T follicular helper cell (primary cell): ENCODE measurements at places on chromosomes 5 and 9.

GRCh38 chr5:175285261-175285660, 158.7 kb downstream of the DRD1 start:
- DNase-seq, result no peak

DNA sequence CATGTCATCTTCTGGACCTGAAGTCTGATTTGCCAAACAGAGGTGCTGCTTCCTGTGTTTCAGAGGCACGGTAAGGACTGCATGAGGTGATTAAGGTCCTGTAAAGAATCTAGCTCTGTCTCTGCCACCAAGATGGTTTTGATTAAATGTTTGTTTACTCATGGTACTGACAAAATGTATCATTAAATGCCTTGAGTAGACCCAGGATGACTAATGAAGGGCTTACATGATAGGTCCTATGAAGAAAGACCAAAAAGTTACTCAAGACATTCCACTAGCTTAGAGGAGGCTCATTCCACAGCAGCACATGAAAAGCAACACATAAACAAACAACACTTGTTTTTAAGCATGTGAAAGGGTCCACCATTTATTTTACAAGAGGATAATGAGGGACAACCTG, 100.9 kb downstream of the BOD1 start:
- DNase-seq, result no peak

GRCh38 chr5:72018143-72018803, 89.0 kb upstream of the MAP1B start:
- DNase-seq, result peak; percentile 18

DNA sequence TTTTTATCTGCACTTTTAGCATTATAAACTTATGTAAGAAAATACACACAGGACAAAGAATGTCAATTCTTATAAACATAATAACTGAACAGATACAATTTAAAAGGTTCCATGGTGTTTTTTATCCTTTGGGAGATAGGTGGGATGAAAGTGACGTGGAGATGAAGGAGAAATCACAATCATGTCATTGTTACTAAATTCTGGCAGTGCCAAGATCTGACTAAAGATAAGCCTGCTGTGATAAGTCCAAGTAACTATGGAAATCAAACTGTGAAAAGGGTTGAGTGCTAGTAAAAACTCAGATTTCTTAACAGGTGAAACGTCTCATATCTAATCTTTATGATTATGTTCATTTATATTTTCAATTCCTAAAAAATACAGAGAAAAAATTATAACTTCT, 11.1 kb downstream of the LEAP2 start:
- DNase-seq, result no peak

- no peak for DNase-seq
Measured at GRCh38 chr9:69104830-69105527, 69.1 kb upstream of the TJP2 start.

- no peak for DNase-seq
Measured at GRCh38 chr9:123419091-123419490, 63.1 kb downstream of the CRB2 start.

- DNase-seq, result peak; percentile 39
Measured at GRCh38 chr5:96336351-96336985, 96.6 kb downstream of the PCSK1 start.

- no peak for DNase-seq
Measured at GRCh38 chr5:1399737-1400136, 45.5 kb downstream of the SLC6A3 start.

DNA sequence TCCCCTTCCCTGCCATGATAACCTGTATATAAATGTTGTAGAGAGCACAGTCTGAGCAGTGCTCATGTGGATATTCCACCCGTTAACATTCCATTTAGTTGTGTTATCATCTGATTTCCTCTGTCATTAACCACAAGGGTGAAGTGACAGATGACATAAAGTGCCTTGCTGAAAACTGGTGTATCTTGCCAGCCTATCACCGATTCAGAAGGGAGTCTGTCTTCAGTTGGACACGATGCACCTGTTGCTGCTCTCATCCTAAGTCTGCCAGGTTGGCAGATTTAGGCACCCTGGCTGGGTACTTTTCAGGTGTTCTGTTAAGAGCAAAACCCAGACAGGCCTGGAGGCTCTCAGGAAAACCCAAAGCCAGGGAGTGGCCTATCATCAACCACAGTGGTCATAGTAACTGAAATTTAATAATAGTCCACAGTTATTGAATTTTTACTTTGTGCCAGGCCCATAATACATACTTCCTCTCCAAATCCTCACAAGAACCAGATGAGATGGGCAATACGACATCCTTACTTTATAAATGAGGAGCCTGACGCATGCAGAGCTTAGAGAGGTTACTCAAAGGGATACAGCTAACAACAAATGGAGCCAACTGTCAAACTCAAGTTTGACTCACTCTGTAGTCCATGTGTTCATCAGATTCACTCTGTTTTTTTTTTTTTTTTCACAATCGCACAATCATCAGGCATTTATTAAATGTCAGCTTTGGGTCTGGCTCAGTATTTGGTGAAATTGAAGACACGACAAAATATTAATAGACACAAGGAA, 100.7 kb upstream of the SPRY4 start:
- DNase-seq, result no peak

GRCh38 chr5:76742583-76742982, 26.7 kb downstream of the F2R start:
- DNase-seq, result no peak

GRCh38 chr5:73189871-73190376, 16.9 kb downstream of the TMEM174 start:
- DNase-seq, result no peak

DNA sequence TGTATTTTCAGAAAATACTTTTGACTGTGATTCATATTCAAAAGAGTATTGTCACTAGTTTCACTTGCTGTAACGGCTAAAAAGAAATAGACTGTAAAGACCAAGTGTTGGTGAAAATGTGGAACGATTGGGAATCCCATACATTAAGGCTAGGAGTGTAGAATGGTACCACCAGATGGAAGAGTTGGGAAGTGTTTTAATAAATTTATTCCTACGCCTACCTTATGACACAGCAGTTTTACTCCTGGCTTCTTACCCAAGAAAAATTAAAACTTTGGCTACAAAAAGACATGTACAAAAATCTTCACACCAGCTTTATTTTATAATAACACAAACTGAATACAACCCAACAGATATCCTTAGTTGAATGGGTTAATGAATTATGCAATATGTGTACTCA, 256.2 kb downstream of the TAF11L14 start:
- no peak for DNase-seq

GRCh38 chr5:80756292-80756691, 101.5 kb upstream of the DHFR start:
- no peak for DNase-seq

DNA sequence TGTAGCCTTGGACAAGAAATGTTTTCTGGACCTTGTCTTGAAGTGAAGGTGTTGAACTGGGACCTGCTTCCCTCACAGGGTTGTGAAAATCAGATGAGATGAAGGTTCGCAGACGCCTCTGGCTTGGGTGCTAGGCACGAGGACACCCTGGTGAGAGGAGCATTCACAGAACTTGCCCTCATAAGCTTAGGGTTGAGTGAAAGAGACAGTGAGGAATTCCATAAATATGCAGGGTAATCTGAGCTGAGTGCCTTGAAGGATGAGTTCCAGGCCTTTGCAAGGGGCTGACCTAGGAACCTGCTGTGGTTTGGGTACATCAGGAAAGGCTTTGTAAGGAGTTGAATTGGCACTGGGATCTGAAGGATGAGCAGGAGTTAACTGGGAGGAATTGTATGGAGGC, 75.7 kb upstream of the SAP30L start:
- no peak for DNase-seq

DNA sequence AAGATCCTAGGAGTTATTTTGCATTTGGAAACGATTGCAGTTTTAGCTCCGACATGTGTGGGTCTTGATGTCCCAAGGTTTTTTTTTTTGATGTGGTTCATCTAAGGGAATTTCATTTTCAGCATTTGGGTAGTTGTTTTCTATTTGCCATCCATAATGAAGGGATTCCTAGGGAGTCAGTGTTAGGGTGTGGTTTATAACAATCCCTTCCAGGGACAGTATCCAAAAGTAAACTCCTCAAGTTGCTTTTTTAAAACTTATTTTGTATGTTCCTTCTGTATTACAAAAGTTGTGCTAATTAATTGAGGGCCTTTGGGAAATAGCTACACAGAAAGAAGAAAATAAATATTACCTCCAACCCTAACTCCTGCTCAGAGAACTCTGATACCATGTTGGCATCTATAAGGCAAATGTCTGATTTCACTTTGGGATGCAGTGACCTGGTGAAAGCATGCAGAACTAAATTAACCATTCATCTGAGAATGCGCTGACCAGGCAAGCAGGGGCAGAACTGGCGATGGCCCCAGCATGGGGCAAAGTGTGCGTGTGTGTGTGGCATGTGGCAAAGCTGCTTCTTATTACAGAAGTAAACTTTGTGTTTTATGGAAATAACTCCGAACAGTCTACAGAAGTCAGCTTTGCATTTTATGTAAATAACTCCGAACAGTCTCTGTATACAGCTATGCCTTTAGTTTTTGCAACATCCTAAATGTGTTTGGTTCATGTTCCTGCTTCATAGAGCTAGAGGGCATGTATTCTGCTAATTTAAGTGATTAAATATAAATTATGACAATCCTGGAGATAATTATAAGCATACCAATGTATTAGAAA, 237.2 kb downstream of the TRPM3 start:
- DNase-seq, result no peak

GRCh38 chr5:73344835-73345234, 103.7 kb downstream of the FOXD1 start:
- DNase-seq, result no peak

GRCh38 chr9:123960366-123960765, 30.4 kb upstream of the DENND1A start:
- DNase-seq, result no peak

DNA sequence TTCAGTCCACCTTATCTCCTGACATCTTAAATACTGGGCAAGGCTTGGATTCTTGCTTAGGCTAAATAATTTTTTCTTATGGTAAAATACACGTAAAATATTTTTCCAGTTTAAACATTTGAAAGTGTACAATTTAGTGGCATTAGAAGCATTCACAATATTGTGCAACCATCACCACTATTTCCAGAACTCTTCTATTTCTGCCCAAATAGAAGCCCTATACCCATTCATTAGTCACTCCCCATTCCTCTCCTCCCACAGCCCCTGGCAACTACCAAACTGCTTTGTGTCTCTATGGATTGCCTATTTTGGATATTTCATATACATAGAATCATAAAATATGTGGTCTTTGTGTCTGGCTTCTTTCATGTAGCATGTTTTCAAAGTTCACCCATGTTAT, 57.6 kb downstream of the IL31RA start:
- DNase-seq, result no peak

DNA sequence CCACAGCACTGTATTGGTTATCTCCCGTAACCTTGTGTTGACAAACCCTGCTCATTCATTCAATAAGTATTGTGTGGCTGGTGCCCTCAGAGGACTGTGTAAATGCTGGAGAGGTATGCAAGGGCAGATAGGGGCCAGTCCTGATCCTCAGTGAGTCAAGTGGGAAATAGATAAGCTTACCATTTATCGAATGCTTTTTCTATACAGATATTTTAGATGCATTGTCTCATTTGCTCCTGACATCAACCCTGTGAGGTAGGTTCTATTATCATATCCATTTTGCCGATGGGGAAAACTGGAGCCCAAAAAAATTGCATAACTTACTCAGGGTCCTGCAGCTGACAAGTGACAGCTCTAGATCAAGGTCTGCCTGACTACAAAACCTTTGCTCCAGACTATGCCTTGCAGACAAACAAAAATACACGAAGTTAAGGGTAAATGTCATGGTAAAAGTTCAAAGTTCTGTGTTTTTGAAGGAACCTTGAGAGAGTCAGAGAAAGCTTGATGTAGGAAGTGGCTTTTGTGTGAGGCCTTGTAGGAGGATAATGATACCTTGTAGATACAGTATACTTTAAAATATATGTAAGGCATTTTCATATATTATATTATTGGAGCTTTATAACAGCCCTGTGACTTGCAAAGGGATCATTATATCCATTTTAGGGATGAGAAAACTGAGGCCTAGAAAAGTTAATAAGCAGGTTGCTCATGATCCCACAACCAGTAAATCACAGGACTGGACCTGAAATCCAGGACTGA, 22.7 kb downstream of the CYFIP2 start:
- DNase-seq, result no peak

DNA sequence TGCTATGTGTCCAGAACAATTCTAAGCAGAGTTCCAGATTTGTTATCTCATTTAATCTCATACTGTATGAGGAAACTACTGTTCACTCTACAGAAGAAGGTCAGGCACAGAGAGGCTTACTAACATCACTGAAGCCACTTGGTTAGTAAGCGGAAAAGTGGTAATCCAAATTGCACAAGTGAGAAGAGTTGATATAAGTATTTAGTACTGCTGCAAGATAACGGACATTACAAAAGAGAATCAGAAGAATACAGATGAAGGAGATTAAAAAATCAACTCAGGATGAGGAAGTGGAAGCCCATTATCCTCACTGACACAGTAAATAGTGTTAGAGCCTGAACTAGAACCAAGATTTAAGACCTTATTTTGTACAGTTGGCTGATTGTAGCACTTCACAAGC, 22.3 kb upstream of the TLR4 start:
- no peak for DNase-seq

DNA sequence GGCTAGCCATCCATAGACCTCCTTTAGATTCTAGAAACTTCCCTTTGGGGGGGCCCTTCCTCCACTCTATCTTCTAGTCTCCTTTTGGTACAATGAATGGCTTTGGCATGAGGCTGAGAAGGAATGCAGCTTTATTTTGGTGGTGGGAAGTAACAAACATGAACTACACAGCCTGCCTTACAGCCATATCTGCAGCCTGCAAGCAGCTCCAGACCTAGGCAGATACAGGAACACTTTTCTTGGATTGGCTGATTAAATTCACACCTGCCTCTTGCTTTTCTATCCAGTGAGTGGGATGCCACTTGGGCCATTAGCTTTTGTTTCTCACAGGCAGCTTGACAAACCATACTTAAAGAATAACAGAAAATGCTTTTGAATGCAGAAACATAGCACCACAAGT, 28.2 kb downstream of the NR6A1 start:
- no peak for DNase-seq

- DNase-seq, result no peak
Measured at GRCh38 chr9:137053944-137054931, at the start of gene ENTPD2. Gene ENTPD2 (minus strand): TSS chr9:137054061. CDS start chr9:137053997, 64 bp downstream.

DNA sequence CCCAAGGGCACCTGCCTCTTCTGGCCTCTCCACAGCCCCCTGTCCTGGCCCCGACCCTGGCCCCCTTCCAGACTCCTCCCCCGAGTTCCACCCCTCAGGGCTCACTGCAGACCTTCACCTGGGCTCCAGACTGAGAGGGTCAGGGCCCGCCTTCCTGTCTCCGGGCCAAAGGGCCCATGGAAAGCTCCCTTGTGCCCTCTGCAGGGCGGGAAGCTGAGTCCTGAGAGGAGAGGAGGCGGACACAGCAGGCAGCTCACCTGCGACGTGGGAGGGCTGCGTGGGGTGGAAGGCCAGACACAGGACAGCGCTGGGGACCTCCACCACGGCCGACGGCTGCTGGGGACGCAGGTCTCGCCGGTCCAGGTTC, 20.6 kb downstream of the DYNC2I2 start:
- no peak for DNase-seq
